PC-9 (cell line): ENCODE measurements at places on chromosomes 3 and 15. TPM values are rescaled to one million over a fixed set of nuclear protein-coding genes. Genes with fewer than 3 reads are reported as not detected.
A peak's percentile ranks its signal among the peaks of the same experiment; 100 is the strongest.

DNA sequence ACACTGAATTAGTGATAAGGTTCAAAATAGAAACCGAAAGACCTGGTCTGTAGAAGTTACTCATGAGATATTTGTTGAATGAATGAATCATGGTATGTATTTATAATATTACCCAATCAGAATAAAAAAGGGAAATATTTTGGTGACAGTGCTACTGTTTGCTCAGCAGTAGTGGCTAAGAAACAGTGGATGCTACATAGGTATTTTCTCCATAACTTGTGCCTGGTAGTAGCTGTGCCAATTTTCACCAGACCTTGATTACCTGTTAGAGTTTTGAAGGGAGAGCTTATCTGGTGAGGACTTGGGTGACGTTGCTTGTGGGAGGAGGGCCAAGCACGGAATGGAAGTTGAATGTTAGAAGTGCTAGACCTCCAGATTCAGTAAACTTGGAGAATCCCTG lies 14.3 kb downstream of the LIMD1 start:
- H3K36me3 ChIP-seq = 0 out of 2 replicates have a peak, but pooled peaks cover 8% of the 10 kb centered on the region
- no peaks in the 10 kb centered on the region for H3K27me3 ChIP-seq
- H3K4me1 ChIP-seq = peaks cover 33% of the 10 kb centered on the region
- DNase-seq = peak; percentile 83
- H3K4me3 ChIP-seq = no peak overlapping the region

DNA sequence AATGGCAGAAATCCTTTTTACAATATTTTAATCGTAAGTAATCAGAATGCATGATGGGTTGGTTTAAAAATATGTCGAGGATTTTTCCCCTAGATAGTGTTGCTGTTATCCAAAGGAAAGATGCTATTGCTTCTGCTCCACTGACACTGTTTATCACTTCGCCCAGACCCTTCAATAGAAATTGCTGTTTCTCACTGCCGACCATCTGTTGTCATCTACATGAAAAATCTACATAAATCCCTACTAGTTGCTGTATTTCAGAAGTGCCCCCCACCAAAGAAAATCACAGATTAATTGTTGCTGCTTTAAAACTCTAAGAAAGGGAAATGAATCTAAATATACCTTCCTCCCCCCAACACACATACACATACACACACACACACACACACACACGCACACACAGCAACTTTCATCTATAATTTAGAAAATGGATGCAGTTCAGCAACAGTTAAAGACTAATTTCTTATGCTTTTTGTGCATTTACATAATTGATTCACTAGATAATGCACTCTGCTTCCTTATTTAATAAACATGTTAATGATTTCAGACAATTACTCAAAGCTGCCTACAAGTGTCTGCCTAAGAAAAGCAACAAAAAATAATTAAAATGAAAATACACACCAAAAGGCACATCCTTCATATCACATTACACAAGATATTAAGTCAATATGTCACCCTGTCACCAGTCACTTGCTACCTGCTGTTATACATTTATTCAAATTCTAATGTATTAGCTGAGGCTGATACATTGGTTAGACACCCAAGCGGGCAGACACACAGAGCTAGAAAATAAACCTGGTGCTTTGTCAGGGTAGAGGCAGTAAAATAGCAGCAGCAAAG lies 82.8 kb downstream of the RORA start:
- H3K27ac ChIP-seq = no peak overlapping the region
- 0 out of 2 replicates have a peak, but pooled peaks cover 3% of the 10 kb centered on the region for H3K27me3 ChIP-seq
- DNase-seq = no peak
- no peaks in the 10 kb centered on the region for H3K4me1 ChIP-seq

DNA sequence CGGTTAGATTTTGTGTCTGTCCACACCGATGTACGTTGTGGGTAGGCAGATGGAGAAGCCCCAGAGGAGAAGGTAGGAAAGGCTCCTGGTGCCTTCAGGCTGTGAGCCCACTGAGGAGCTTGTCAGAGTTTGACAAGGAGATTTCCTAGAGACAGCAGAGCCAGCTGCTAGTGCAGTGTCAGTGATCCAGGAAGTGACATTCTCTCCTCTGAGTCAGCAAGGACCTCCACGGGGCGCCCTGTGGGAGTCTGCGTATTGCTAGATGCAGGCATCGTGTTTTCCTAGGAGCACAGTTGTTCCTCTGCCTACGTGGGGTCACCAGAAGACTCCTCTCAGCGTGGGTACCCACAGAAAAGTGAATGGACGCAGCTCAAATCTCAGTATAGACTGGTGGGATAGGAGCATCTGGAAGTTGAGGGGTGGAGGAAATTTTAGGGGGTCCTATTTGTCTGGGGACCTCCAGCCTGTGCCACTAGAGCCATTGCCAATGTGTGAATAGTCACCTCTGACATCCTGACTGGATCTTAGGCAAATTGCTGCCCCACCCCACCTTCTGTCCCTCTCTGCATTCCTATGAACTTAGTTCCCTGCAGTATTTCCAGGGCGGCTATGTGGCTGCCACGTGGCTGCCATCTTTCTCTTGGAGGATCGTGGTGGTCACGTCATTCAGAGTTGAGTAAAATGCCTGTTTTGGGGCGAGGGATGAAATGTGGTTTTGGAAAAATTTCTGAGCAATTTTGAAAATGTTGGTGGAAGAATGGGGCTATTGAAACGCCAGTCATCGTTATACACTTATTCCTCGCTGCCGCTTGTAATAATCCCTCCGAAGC lies 84.8 kb upstream of the KLHL25 start:
- no peaks in the 10 kb centered on the region for H3K4me1 ChIP-seq
- no peak overlapping the region for H3K27ac ChIP-seq
- H3K4me3 ChIP-seq = no peak overlapping the region
- no peaks in the 10 kb centered on the region for H3K36me3 ChIP-seq

Gene VIPR1
- total RNA-seq = 19.7 and 23.9 TPM in 2 replicates
